Posterior cingulate gyrus (tissue), 11 donors: ENCODE measurements at places on chromosomes 1 and 21.

GRCh38 chr1:63557365-63557987 is 34.2 kb downstream of the EFCAB7 start:
- no peak for DNase-seq

- DNase-seq = no peak
Observed at GRCh38 chr1:12078938-12079861, 16.1 kb downstream of the TNFRSF8 start.

GRCh38 chr21:33332143-33332542 is 7.4 kb downstream of the IFNAR1 start:
- DNase-seq = no peak

DNA sequence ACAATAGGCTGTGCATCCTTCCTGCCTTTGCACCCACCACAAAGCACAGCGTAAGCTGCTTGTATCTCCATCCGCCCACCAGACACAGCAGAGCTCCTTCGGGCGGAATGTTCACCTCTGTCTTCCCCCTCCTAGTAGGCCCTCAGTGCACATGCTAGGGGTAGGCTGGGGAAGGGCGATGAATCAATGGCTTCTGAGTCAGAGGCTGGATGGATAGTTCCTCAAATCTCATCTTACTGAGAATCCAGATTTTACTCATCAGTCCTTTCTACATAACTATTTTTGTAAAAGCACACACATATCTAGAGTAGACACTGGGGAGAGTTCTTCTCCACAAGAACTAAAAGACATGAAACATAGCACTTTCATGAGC is 73.8 kb downstream of the BCAR3 start:
- no peak for DNase-seq

DNA sequence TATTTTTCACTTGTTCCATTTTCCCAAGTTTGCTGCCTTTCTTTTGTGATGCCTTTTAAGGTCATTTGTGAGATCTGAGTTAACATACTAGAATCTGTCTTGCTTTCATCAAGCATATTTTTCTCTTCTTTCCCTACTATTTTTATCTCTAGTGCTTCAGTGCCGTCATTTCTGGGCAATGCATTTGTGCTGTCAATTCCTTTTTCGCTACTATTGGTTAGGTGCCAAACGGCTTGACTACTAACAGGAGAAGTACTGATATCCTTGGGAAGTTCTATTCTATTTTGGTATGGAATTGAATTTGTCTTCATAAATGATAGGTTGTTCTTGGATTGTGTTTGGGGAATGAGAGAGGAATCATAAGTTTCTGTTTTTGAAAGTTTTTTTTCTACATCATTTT is 42.2 kb downstream of the LRRC53 start:
- DNase-seq = no peak

- no peak for DNase-seq
Observed at GRCh38 chr21:43034101-43034500, 41.5 kb downstream of the CBS start.

DNA sequence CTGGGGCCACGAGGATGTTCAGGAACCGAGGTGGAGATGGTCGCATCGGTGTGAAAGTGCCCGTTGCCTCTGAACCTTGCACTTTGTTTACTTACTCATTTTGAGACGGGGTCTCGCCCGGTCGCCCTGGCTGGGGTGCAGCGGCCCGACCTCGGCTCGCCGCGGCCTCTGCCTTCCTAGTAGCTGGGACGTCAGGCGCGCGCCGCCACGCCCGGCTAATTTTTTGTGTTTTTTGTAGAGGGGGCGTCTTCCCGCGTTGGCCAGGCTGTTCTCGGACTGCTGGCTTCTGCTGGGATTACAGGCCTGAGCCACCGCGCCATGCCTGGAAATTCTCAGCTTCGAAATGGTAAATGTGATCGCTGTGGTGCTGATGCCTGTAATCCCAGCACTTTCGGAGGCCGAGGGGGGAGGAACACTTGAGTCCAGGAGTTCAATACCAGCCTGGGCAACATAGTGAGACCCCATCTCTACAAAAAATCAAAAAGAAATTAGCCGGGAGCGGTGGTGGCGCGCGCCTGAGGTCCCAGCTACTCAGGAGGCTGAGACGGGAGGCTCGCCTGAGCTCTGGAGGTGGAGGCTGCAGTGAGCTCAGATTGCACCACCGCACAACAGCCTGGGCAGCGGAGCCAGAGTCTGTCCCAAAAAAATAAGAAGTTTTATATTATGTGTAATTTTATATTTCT is 684 bp upstream of the MRPL20 start:
- DNase-seq = no peak

GRCh38 chr1:248793592-248793991 is 32.1 kb downstream of the SH3BP5L start:
- no peak for DNase-seq

DNA sequence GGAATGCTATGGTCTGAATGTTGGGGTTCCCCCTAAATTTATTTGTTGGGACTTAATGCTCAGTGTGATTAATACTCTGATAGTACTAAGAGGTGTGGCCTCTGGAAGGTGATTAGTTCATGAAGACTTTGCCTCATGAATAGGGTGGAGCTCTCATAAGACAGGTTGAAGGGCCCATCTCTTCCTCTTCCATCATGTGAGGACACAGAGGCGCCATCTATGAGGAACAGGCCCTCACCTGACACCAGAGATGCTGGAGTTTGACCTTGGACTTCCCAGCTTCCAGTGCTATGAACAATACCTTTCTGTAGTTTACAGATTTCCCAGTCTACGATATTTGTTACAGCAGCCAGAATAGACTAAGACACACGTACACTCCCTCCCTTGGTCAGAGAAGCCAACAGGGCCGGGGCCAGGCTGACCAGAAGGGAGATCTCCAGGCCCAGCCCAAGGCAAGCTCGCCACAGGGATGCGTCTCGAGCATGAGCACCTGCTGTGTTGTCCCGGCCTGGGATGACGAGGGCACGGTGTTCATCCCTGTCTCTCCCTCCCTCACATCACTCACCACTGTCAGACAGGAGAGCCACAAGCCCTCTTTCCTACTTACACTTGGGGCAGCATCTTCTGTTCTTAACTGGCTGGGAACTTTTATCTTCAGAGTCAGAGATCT is 4.7 kb upstream of the ABCG1 start:
- no peak for DNase-seq

DNA sequence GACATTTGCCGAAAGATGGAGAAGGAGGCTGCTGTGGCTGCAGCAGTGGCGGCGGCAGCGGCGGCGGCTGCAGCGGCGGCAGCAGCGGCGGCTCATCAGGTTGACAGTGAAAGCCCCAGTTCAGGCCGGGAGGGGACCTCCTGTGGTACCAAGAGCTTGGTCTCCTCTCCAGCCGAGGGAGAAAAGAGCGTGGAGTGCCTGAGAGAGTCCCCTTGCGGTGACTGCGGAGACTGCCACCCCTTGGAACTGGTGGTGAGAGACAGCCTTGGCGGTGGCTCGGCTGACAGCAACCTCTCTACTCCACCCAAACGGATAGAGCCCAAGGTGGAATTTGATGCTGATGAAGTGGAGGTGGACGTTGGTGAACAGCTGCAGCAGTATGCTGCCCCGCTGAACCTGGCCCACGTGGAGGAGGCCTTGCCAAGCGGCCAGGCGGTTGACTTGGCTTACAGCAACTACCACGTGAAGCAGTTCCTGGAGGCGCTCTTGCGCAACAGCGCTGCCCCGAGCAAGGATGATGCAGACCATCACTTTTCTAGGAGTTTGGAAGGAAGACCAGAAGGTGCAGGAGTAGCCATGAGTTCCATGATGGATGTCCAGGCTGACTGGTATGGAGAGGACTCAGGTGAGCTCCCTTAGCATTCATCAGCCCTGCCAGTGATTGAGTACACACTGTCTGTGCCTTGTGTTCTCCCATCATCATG is 6.3 kb downstream of the ZBTB8B start:
- no peak for DNase-seq

- DNase-seq = no peak
Observed at GRCh38 chr1:181985281-181985680, 76.2 kb downstream of the ZNF648 start.

DNA sequence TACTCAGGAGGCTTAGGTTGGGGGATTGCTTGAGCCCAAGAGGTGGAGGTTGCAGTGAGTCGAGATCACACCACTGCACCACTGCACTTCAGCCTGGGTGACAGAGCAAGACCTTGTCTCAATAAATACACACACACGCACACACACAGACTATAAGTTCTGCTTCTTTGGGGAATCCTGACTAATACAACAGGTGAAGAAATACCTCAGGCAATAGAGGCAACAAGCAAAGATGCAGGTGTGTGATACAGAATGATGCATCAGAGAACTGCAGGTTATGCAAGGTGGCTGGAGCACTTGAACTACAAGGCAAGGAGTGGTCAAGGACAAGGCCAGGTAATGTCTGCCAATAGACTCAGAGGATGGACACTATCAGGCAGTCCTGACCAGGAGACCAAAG is 117.6 kb upstream of the ZNF678 start:
- no peak for DNase-seq

DNA sequence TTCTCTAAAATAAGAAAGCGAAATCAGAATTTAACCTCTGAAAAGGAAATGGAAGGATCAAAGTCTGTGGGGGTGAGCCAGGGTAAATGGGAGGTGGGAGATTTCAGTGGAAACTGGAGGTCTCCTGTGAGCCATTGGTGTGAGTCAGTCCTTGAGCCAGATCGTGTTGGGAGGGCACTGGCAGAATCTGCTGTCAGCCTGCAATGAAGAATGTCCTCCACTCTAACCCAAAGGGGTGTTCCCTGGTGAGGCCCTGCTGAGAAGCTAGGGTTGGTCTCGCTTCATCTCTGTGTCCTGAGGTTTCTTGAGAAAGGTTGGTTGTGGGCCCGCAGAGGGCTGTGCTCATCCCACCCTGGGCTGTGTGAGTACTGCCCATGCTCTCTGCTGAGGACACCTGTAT is 2.4 kb downstream of the QSOX1 start:
- DNase-seq = no peak

DNA sequence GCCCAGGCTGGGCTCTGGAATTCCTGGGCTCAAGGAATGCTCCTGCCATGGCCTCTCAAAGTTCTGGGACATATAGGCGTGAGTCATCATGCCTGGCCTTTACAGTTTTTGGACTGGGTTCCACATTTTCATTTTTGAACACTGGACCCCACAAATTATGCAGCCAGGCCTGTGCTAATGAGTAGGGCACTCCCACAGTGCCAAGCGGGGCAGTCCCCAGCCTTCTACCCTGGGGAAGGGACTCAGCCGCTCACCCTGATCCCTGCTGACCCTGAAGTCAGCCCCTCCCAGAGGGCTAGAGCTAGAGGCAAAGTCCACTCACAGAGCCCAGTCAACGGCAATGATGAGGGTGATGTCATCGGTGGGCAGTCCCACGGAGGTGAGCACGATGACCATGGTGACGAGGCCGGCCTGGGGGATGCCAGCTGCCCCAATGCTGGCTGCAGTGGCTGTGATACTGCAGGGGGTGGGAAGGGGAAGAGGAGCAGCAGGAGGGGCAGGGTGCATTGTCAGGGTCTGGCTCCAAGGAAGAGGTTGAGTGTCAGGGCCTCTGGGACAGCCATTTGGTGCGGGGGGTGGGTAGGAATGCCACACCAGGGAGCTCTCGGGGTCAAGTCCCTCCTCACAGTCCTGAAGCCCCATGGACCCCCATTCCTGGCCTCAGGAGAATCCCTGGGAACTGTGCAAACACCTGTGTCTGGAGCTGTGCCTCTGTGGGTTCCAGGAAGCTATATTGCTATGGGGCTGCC is 27.6 kb downstream of the PODN start:
- no peak for DNase-seq

- DNase-seq = no peak
Observed at GRCh38 chr1:117732065-117732797, 126.4 kb downstream of the TENT5C start.

DNA sequence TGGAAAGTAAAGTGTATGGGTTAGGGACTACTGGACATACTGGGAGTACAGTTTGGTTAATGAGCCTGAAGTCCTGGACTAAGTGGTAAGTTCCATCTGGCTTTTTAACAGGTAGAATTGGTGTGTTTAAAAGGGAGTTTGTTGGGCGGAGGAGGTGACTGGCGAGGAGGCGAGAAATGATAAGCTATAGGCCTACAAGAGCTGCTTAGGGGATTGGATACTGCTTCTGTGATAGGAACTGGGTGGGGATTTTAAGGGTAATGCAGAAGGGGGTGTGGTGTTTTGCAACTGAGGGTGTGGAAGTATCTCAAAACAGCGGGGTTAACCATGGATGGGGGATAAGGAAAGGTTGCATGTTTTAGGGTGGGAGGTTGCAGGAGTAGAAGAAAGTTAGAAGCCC is 3.5 kb downstream of the ERVH48-1 start:
- DNase-seq = no peak

DNA sequence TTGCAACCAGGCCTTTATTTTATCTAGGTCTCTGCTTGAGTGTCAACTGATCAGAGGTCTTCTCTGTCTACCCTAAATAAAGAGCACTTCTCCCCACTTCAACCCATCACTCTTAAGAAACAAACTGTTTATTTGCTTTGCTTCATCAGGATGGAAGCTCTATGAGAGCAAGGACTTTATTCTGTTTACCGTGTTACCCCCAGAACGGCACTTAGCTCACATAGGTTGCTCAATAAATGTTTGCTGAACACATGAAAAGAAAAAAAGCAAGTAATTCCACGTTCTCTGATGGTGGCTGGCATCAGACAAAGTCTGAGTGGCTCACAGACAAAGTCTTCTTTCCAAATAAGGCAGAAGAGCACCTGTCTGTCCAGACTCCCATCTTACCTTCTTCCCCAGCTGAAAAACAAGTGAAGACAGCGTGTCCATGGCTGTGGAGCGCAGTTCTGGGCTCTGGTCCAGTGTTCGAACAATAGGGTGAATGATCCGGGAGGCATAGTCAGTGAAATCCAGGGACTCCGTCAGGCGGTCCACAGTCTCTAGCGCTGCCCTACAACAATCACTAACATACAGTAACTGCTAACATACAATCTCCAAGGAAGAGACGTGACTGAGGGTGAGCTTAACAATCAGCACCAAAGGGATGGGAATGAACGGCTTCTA is 22.9 kb downstream of the ANGPTL7 start:
- no peak for DNase-seq

- no peak for DNase-seq
Observed at GRCh38 chr1:113943028-113943811, 14.1 kb downstream of the HIPK1 start.

GRCh38 chr1:37461698-37462436 is 12.5 kb upstream of the ZC3H12A start:
- DNase-seq = no peak

- DNase-seq = no peak
Observed at GRCh38 chr21:45539796-45540600, 2.2 kb downstream of the SLC19A1 start.

GRCh38 chr1:29849038-29849750 is 612.9 kb downstream of the PTPRU start:
- no peak for DNase-seq

- DNase-seq = no peak
Observed at GRCh38 chr1:109239409-109240068, 9.8 kb upstream of the CELSR2 start.

GRCh38 chr1:170494369-170494768 is 37.6 kb upstream of the GORAB start:
- DNase-seq = no peak

DNA sequence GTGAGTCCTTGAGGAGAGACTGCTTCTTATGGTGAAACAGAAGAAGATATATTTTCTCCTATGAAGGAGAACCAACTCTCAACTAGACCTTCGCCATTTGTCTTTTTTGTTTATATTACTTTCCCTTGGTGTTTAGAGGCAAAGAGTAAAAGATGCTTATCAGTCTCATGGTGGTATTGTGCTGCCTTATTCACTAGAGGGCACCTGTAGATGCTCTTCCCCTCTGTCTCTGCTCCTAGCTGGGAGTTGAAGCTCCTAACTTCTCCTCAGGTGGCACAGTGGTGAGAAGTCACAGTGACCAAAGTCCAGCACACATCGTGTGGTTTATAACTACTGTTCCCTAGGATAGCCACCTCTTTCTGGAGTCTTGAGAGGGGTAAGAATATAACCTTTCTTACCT is 1359.6 kb downstream of the PLA2G4A start:
- DNase-seq = no peak

- DNase-seq = no peak
Observed at GRCh38 chr1:118483245-118484006, 298.4 kb upstream of the SPAG17 start.
